ENCODE measurements at places on chromosomes 1 and 21. TPM values are rescaled to one million over a fixed set of nuclear protein-coding genes. Genes with fewer than 3 reads are reported as not detected.
A peak's percentile ranks its signal among the peaks of the same experiment; 100 is the strongest.

- no peak for DNase-seq
Measured at GRCh38 chr1:20409971-20410370, 76.0 kb downstream of the CAMK2N1 start.

DNA sequence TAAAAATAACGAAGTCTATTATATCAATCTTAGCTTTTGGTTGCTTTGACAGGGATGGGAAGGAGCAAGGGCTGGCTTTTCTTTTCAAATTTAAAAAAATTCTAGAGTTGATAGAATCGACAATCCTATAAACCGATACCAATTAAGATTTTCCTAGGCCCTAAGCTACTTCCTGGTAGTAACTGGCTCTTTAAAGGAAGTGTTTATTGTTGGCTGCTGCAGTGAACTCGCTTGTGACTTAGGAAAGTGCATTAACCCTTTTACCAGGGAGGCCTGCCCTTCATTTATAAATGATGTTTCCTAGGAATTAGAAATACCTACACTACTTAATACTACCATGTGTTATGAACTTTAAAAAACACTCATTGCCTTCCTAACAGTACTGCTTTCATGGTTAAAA is 33.2 kb downstream of the ATP5PF start:
- no peak for DNase-seq

Gene LEFTY1
- total RNA-seq = not detected

GRCh38 chr1:114901814-114902213 is 47.2 kb downstream of the SYCP1 start:
- no peak for DNase-seq

- DNase-seq = no peak
Measured at GRCh38 chr1:192489047-192489446, 86.5 kb upstream of the RGS1 start.

GRCh38 chr1:52549267-52549666 is 3.6 kb downstream of the TUT4 start:
- no peak for DNase-seq

DNA sequence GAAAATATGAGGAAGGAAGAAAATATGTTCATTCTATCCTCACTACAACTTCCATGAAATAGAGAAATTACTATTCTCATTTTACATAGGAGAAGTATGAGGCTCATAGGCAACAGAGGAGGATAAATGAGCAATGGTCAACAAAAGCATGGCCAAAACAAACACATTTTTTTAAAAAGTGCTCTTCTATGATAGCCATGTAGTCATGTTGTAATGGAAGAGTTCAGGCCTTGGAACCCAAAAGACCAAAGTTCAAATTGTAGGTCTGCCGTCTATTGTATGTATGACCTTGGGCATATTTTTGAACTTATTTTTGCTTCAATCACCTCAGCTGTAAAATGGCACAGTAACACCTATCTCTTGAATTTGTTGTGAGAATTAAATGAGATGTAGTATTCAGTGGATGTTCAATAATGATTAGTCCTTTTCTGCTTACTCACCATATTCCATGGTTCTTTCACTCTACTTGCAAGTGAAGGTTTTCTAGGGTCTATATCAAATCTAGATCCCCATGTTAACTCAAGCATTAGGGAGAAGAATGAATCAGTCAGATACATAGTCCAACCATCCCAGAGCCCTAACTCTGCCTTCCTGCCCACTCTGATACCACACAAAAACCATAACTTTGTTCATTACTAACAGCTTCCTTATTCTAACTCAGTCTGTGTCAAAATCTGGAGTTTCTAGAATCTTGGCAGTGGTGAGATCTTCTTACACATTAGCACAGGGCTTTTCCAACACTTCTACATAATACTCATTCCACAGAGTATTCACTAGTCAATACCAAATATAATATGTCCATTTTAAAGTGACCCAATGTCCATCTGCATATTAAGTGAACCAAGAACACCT is 353.2 kb downstream of the PLPP3 start:
- DNase-seq = no peak

GRCh38 chr1:52111492-52111891 is 30.4 kb upstream of the ZFYVE9 start:
- no peak for DNase-seq

DNA sequence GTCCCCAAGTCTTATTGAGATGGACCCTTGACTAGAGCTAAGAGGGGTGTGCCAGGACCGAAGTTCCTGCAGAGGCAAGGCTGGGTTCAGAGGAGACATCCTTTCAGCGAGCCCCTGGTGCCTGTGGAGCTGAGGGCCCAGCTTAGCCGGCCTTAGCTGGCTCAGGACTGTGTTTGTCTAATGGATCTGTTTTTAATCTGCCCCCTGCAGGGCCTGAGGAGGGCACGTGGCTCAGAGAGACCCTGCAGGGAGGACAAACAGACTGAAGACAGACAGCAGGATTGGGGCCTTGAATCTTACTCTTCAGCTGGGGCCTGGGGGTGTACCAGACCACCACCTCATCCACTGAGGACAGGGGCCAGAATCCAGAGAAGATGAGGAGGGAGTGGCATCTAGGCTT is 1.6 kb downstream of the CRABP2 start:
- no peak for DNase-seq

Gene SH3GLB1
- total RNA-seq = 49.1 TPM

Gene OR2L2
- total RNA-seq = not detected

Gene ZNF672
- 33.8 TPM for total RNA-seq

- DNase-seq = no peak
Measured at GRCh38 chr1:1431845-1432273, 3.6 kb upstream of the VWA1 start.

Gene FAM110D
- total RNA-seq = 9.9 TPM

GRCh38 chr1:100065183-100065968 is 67.4 kb downstream of the SASS6 start:
- DNase-seq = no peak

DNA sequence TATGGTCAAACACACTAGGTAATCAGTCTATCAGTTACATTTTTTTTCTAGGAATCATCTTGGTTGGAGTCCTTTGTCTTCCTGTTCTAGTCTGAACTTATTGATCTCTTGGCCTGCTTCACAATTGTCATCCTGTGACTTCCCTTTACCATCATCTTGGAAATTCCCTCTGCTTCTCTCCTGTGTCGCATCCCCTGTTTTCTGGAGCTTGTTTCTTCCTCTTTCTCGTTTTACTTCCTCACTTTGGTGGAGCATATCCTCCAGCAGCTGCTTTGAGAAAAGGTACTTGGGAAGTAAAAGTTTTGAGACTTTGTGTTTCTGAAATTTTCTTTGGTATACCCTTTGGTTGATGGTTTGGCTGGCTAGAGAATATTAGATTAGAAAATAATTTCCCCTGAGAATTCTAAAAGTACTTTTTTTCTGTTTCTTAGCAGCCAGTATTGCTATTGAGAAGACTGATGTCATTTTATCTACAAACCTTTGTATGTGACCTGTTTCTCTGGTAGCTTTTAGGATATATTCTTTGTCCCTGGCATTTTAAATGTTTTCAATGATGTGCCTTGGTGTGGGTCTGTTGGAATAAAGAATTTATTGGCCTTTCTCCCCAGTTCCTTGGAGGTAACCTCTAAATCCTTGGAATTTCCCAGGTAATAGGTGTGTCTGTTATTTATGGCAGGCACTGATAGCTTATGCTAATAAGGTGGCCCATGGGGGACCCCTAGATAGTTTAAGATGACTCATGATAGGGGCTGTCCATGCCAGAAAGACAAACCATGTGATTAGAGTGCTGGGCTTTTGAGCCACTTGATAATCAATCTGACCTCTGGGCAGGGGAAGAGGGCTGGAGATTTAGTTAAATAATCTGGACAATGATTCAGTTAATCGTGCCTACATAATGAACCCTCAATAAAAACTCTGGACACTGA is 6.1 kb upstream of the MYCL start:
- DNase-seq = no peak

DNA sequence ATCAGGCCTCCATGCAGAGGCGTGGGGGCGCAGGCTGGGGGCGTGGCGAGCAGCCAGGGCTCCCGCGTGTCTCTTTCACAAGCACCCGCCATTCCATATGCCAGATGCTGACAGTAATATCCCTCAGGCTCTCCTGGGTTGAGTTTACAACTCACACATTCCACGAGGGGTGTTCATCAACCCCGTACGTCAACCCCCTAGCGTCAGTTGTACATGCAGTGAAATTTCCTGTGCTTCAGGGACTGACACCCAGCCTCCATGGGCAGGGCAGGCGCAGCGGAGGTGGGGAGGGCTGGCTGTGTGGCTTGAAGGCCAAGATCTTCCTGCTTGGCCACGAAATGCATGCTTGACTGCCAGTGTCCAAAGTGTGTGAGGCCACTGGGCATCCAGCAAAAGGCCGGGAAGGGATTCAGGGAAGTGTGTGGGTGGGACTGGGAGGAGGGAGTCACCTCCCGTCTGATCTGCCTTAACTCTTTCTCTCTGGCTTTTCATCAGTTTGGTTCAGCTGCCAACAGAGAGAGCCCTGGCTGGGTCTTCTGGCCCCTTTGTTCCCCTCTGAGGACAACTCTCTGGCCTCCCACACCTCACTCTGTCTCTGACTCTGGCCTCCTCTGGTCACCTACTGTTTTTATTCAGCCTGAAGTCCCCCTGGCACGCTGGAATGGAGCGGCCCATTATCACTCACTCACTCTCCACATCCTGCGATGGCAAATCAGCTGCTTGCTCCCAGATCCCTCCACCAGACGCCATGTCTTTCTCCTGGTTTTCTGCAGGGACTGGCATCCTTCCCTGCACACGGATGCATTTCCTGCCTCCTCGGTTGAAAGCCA is 33.8 kb downstream of the CLIC6 start:
- DNase-seq = peak; percentile 16

DNA sequence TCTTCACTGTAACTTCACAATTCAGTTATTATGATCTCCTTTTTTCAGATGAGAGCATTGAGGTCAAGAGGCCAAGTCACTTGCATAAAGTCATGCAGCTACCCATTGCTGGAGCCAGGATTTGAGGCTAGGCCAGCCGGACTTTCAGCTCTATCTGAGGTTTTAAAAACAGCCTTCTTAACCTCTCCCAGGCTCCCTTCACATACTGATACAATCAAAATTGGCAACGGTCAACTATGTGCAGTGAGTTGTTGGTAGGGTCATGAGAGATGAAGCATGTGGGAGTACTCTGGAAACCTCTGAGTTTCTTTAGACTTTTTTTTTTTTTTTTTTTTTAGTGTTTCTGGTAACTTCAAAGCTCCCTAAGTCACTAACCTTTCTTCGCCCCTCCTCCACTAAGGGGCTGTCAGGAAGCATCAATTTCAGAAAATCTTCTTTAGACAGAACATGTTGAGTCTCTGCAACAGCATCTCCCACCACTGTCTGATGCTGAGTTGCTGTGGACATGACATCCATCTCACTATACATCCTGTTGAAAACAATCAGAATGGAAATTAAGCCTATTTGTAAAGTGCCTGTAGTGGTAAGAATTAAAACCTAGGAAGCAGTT is 201.8 kb downstream of the SIPA1L2 start:
- no peak for DNase-seq

Gene ETV3L
- total RNA-seq = not detected

- no peak for DNase-seq
Measured at GRCh38 chr1:230715510-230715909, 1.6 kb upstream of the AGT start.

Gene SH3BP5L
- total RNA-seq = 22.6 TPM

GRCh38 chr1:151472856-151473731 is 13.8 kb upstream of the POGZ start:
- no peak for DNase-seq

DNA sequence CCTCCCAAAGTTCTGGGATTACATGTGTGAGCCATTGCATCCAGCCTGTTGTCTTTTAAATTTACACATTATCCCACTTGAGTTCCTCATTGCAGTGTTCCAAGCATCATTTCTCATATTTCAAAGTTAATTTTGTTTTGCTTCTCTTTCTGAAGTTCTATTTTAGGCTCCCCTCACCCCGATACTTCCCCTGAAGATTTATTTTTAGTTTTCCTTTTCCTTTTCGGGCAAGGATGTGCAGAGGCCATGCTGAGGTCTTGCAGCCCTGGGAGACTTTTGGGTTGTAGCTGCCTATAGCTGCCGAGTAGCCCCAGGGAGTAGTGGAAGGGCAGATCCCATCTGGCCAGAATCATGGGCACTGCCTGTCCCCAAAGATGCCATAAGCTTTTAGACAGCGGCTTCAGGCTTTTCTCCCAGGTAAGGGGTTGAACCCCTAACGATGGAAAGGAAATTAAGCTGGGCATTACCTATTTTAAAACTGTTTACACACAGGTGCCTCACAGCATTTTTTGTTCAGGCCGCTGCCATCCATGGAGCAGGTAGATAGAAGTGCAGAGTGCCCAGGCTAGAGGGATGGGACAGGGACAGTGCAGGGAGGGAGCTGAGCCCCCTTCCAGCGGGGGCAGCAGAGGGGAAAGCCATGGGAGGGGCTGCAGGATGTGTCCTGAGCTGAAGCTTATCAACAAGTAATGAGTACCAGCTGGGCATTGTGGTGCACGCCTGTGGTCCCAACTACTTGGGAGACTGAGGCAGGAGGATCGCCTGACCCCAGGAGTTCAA is 15.9 kb downstream of the PSEN2 start:
- DNase-seq = no peak

Gene VWA5B1
- not detected for total RNA-seq

DNA sequence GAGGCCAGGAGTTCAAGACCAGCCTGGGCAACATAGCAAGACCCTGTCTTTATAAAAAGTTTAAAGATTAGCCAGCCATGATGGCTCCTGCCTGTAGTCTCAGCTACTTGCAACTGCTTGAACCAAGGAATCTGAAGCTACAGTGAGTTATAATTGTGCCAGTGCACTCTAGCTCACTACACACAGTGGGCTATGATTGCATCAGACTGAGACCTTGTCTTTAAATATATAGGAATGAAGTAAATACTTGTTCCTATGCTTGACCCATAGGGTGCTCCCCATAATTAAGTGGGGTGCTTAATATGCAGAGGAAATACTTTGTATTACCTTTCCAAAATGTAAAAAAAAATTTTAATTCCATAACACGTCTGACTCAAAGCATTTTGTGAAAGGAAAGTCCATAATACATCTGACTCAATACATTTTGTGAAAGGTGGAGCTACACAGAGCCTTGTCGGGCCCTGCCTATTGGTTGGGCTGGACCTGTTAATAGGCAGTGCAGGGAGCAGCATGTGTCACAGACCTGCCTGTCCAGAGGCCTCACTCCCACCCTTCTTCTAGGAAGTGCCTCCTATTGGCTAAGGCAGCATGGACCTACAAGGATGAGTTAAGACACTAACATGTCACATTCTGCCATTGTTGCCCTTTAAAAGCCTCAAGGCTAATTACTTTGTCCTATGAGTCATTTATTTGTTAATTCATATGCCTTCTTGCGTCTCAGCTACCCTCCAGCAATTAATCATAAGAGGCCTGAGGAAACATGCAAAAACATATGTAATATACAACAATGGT is 33.6 kb downstream of the CD58 start:
- no peak for DNase-seq

- DNase-seq = no peak
Measured at GRCh38 chr1:15966081-15966955, 9.6 kb downstream of the ZBTB17 start.

GRCh38 chr1:166908942-166909341 is 32.9 kb upstream of the TADA1 start:
- DNase-seq = no peak

DNA sequence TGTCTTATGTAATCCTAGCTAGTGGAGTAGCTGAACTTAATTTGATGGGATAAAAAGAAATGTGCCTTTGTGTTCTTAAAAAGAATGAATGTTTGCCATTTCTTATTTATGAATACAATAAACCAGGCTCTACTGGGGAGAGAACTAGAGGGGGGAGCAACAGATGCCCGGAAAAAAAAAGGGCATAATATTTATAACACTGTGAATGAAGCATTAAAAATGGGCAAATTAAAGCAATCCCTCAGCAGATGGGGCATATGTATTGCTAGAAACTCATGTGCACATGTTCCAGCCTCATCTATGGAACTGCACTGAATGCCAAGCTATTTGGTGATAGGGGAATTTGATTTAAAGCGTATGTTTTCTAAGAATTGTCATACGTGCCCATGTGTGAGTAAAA is 42.3 kb upstream of the KCNJ6 start:
- no peak for DNase-seq
